ENCODE measurements at places on chromosomes 5 and 9. TPM values are rescaled to one million over a fixed set of nuclear protein-coding genes. Genes with fewer than 3 reads are reported as not detected.

GRCh38 chr9:87515006-87515405 lies 17.3 kb downstream of the DAPK1 start:
- DNase-seq: no peak

GRCh38 chr9:86614871-86615849 lies 260.9 kb upstream of the TUT7 start:
- DNase-seq: no peak

DNA sequence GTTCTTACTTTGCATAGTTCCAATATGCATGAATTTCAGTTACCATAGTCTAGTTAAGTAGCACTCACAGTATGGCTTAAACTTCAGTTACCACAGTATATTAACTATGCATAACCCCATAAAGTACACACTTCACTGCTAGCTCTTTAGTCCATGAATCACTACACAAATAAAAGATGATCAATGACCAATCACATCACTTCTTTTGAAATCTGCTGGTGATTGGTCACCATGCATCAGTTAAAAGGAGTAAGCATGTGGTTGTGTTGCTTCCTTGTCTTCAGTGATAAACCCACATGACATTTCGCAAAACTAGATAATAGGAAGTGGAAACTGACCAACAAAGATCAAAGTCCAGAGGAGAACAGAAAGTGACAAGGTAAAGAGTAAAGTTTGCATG lies 79.0 kb downstream of the TAF11L14 start:
- DNase-seq: no peak

GRCh38 chr9:134624621-134625181 lies 16.9 kb upstream of the COL5A1 start:
- DNase-seq: no peak

The PCDHGB3 gene
- 0.64 TPM for total RNA-seq

DNA sequence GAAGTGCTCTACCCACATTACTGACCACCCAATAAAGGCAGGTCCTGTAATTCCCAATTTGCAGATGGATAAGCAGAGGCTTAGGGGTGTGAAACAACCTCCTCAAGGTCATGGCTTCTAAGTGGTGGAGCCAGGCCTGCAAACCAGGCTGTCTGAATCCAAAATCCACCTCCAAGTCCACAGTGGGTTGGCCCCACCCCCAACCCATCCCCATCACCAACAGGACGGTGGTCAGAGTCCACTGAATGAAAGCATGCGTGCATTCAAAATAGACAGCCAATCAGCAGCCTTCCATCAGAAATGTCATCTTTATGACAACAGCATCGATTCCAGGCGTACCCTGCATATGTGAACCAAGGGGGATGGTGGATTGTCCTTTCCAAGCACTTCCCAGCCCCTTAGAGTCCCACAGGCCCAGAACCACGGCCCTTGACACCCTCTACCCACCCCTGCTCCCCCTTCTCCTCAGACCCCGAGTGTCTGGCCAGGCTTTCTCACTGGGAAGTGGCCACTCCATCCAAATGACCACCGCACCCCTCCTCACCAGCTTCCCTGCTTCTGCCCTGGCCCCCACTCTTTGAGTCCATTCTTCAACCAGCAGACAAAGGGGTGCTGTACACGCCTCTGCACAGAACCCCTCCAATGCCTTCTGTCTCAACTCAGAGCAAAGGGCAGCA lies 133.1 kb downstream of the KCNIP1 start:
- no peak for DNase-seq

GRCh38 chr5:108193021-108193795 lies 188.7 kb downstream of the FBXL17 start:
- no peak for DNase-seq

- DNase-seq: no peak
Measured at GRCh38 chr5:98104454-98105188, 668.8 kb upstream of the RGMB start.

DNA sequence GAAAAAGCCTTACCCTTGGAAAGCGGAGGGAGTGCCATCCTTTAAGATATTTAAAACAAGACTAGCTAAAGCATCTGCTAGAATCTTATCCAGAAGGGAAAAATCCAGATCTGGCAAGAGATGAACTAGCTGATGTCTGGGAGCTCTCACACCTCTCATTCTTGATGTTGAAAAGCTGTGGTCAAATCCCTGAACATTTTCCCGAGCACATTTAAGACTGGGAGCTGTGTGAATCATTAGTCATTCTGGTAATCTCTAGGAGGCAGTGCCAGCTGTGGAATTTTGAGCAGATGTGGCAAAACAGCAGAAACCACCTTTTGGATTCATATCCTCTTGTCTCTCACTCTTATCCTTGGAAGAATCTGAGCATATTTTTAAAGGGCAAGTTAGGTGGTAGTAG lies 218.0 kb downstream of the MAN2A1 start:
- DNase-seq: no peak

DNA sequence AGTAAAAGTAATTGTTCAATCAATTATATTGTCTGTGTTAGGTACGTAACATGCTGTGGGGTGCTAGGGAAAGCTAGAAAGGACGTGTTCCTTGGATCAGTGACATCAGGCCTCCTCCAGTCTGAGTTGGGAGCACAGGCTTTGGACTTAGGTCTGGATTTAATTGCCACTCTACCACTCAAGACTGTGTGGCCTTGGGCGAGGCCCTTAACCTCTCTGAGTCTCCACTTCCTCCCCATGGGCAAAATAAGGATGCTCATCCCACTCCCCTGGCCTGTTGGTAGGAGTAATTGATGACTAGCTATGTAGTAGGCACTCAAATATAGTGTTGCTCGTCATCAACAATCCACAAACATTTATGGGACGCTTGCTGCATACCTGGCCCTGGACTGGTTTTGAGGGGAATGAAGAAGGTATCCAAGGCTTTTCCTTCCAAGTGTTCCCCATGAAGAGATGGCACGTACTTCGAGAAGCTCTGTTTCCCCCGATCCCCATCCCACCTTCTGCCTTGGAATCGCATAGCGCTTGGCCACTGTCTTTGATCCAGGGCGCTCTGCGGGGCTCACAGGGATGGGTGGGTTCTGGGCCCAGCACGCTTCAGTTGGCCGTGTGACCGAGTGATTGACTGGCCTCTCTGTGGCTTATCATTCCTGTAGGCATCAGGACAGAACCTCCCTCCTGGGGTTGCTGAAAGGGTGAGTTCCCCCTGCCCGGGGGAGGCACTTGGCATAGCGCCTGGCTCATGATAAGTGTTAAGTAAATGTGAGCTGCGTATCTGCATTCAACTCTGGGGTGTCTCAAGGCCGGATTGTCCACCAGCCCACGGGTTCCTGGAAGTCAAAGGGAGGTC lies 8.1 kb downstream of the FGF18 start:
- DNase-seq: no peak

The IL13 gene
- total RNA-seq: 0.50 TPM

The S100Z gene
- total RNA-seq: 0.32 TPM

GRCh38 chr5:175867587-175868347 lies 3.6 kb upstream of the CPLX2 start:
- no peak for DNase-seq

DNA sequence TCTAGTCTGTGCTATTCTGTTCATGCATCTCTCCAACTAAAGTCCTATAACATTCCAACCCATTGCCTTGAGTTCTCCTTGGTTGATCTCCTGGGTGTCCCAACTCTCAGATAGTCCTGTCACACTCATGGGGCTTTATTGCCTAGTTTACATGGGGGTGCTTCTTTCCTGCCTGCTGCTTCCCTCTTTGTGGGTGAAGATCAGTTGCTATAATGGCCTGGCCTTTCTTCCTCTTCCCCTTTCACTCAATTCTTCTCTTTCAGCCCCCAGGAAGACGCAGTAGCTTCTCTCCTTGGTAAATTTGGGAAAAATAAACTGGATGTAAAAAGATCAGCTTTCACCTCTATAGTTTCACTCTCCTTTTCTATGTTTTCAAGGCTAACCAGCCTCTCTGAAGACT lies 66.5 kb downstream of the PTCD2 start:
- DNase-seq: no peak

The DEPDC1B gene
- total RNA-seq: 14.7 TPM

GRCh38 chr9:21854594-21854993 lies 52.2 kb downstream of the MTAP start:
- DNase-seq: no peak

The SPATA31D3 gene
- total RNA-seq: not detected

DNA sequence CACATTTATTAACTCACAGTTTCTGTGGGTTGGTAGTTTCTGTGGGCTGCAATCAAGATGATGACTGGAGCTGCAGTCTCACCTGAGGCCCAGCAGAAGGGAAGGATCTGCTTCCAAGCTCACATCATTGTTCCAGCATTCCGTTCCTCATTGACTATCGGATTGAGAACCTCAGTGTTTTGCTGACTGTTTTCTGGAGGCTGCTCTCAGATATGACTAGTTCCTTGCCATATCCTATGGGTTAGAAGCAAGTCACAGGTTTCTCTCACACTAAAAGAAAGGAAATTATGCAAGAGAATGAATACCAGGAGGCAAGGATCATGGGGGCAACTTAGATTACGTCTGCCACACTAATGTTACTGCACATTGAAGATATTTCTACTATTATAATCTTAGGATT lies 6.3 kb upstream of the ERAP1 start:
- no peak for DNase-seq

DNA sequence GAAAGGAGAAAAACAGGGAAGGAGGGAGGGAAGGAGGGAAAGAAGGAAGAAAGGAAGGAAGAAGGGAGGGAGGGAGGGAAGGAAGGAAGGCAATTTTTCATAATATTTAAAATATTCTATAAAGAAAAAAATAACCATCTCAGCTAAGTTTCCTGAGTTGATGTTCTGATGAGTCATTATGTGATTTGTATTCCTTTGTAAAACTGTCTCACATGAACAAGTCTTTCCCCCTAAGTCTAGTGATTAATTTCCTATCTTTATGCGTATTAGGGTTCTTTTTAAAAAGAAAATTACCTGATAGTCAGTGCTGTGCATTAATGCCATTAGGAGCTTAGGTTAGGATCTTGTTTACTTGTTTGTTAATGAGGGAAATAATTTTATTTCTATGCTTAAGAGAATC lies 94.1 kb downstream of the RASEF start:
- no peak for DNase-seq

Data from mesothelial cell of epicardium (in vitro differentiated cells).